Fibroblast of pulmonary artery (primary cell): ENCODE measurements at places on chromosomes 7 and 10.

GRCh38 chr7:29518616-29519015 is 45.0 kb upstream of the PRR15 start:
- DNase-seq = no peak

DNA sequence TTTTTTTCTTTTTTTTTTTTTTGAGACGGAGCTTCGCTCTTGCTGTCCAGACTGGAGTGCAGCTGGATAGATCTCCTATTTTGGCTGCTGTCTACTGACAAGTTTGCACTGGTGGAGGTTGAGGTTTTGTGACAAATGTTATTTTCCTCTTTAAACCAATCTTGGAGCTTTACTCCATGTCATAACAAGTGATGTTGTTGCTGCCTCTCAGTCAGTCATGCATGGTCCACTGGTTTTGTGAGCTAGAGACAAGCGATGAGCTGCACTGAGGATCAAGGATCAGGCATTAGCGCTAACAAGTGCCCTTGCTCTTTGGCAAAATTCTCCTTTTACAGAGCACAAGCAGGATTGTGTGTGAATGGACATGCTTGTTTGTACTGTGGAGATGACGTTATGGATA is 805 bp upstream of the WDFY4 start:
- no peak for DNase-seq

DNA sequence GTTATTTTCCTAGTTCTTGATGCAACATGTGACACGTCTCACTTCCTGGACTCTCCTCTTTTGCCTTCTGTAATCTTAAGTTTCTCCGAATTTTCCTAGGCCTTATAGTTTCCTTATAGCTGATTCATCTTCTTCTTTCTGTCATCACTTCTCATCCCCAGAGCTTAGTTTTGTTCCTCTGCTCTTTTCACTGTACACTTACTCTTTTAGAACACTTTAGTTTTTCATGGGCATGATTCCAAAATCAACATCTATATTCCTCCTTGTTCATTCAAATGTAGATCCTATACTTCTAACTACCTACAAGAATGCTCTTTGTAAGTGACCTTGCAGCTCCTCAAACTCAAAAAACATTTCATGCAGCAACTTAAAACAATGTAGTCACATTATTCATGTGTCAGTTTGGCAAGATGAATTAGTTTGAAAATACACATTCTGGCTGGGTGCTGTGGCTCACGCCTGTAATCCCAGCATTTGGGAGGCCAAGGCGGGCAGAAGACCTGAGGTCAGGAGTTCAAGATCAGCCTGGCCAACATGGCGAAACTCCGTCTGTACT is 13.1 kb upstream of the SLC26A3 start:
- DNase-seq = peak; percentile 49

DNA sequence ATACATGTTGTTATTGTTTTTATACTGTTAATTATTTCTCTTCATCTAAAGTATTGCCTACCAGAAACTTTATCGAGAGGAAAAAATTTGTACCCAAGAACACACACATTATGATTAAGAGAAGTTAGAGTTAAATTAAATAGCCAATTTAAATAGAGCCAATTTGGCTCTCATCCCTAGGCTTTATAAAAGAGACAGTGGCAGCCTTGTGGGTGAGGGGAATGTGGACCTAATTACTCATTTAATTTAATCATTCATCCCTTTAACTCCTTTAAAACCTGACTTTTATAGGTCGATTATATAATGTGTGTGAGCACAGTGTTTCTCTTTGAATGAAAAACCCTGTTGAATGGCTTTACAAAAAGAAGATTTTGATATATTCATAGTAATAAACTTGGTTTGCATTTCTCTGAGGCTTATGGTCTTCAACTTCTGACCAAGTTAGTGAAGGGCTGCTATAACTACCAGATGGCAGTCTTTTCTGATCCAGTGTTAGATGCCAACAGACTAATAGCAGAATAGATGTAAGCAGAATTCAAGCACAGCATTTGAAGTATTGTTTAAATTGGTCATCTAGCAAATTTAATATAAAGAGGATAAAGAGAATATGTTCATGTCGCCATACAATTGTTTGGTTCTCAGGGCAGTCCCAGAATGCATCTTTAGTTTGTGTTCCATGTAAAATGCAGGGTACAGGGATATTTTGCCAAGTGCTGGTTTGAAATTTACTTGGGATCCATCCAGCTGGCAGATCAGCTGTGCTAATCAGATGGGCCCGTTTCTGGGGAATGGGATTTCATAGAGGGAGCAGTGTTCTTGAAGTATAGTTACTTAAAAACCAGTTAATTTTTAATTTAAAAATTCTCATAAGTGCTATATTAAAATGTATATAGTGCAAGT is 25.3 kb downstream of the ADD3 start:
- DNase-seq = peak; percentile 48

GRCh38 chr10:86263209-86263608 is 103.4 kb downstream of the GRID1 start:
- DNase-seq = no peak

- peak; percentile 1 for DNase-seq
These were observed 630.6 kb downstream of the KCNMA1 start for GRCh38 chr10:77006836-77007511.

DNA sequence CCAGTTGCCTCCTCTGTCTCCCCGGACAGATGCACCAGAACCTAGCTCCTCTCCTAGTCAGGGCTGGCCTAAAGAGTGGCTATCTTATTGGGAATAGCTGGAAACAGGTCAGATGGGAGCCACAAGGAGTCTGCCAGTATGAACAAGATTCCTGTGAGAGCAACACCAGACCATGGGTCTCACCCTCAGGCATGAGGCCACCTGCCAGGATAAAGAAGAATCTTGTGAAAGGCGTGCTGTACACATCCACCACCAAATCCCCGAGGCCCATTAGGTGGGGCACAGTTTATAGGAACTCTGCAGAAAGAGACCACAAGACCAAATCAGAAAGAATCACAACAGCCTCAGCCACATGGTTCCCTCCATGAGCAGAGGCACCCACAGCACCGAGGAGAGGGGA is 325.9 kb downstream of the TNS3 start:
- no peak for DNase-seq

DNA sequence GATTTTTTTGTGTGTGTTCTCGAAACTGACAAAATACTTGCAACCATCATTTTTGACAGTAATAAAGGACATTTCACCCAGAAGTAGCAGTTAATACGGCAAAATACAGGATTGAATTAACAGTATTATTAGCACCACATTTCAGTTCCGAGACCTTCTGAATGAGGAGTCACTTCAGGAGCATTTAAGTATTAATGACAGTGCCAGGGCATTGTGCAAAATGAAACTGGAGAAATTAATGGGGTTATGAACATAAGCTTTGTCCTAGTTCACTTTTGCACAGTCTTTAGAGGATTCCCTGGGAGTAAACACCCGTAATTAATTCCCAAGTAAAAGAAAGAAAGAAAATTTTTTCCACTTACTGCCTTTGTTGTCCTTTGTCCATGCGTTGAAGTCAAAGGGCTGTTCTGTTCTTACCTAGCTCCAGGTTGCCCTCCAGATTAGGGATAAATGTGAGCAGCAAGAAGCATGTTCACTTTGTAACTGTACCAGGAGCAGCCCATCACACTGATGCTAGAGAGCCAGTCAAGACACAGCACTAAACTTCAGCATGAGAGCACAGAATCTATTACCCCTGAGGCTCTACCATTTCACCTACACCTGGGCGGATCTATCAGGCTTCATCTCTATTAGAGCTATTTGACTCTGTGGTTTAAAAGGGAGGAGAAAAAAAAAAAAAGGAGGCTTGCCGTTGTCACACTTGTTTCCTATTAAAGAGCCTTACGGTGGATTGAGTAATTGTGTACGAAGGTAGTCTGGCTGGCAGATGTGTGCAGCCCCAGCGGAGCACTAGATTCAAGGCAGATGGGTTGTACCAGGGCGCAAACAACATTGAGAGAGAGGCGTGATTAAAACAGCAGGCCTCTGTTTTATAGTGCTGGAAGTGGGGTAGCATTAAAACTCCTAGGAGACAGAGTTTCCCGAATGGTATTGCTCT is 297.8 kb upstream of the SEMA3A start:
- DNase-seq = no peak

GRCh38 chr7:70646536-70647248 is 485.3 kb upstream of the GALNT17 start:
- no peak for DNase-seq

DNA sequence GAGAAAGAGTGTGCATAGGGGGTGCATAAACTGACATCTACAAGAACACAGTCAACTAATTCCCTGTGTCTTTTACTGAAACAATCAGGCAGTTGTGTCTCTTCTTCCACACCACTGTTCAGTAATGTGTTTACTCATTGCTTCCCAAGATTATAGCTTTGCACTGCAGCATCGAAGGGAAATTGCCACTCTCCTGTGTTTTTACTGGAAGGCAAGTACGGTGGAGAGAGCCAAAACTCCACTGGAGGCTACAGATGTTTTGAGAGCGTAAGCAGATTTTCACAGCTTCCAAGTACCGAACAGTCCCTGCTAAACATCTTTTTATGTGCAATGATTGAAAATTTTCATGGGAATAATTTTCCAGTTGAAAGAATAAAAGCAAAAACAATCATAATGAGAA is 510.5 kb upstream of the AKR1E2 start:
- DNase-seq = peak; percentile 81

DNA sequence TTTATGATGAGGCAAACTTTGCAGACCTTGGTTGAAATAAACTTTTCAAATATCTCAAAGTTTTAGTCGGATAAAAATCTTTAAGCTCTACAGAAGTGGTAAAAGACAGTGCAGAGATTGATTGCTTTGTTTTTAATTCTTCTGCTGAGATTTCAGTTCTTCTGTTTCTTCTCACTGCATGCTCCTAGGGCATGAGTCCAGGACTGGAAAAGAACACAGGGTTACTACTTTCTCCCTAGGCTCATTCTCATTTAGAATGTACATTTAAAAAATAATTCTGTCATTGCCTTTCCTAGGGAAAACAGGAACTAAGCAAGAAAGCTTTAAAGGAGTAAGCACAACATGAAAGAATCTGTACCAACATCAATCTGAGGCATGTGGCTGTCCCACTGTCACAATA is 256.7 kb upstream of the DGKB start:
- no peak for DNase-seq

- DNase-seq = no peak
These were observed 141.6 kb upstream of the NPS start for GRCh38 chr10:127407551-127407950.

- no peak for DNase-seq
These were observed 334.8 kb upstream of the GALNT17 start for GRCh38 chr7:70797109-70797514.

GRCh38 chr10:57925045-57925444 is 342.6 kb downstream of the IPMK start:
- no peak for DNase-seq

GRCh38 chr7:69932034-69932628 is 333.9 kb downstream of the AUTS2 start:
- DNase-seq = peak; percentile 57

GRCh38 chr10:117275121-117275520 is 34.2 kb downstream of the SLC18A2 start:
- DNase-seq = no peak

- no peak for DNase-seq
These were observed 34.0 kb downstream of the DUSP5 start for GRCh38 chr10:110531687-110532086.

GRCh38 chr10:119942973-119943372 is 50.4 kb downstream of the SEC23IP start:
- DNase-seq = peak; percentile 15

- no peak for DNase-seq
These were observed 6.7 kb downstream of the LAMB1 start for GRCh38 chr7:107996072-107996882.

DNA sequence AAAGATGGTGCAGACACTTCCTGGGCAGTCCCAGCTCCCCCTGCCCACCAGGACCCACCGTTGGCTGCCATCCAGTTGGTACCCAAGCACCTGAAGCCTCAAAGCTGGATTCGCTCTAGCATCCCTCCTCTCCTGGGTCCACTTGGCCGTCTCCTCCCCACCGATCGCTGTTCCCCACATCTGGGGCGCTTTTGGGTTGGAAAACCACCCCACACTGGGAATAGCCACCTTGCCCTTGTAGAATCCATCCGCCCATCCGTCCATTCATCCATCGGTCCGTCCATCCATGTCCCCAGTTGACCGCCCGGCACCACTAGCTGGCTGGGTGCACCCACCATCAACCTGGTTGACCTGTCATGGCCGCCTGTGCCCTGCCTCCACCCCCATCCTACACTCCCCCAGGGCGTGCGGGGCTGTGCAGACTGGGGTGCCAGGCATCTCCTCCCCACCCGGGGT is 14.5 kb upstream of the LIMK1 start:
- DNase-seq = no peak

- no peak for DNase-seq
These were observed 37.2 kb upstream of the PAPSS2 start for GRCh38 chr10:87622314-87623004.

DNA sequence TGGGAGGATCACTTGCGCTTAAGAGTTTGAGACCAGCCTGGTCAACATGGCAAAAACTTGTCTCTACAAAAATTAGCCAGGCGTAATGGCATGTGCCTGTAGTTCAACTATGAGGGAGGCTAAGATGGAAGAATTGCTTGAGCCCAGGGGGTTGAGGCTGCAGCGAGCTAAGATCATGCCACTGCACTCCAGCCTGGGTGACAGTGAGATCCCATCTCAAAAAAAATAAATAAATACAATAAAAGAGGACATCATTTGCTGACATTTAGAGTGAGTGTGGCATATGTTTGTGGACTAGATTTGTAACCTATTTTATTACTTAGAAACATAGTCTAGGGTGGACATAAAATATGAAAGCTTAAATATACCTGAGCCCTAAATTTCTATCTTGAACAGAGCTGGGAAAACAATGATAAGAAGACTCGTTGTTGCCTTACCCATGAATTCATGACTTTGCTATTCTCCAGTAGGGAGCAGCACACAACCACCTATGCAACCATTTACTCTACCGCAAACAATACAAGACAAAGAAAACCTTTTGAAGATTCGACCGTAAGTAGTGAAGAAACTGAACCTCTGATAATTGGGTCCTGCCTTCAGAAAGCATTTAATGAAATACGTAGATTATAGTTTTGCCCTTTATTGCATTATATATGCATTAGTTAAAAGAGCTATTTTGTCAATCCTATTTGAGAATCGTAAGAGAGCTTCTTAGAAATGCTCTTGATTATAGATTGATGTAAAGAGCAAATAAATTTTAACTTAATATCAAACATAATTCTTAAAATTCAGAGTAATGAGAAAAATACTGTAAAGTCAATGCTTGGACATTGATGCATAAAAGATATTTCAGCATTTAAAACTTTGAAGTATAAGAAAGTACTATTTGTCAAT is 83.5 kb downstream of the GNAT3 start:
- DNase-seq = peak; percentile 84

- peak; percentile 48 for DNase-seq
These were observed 129.2 kb downstream of the BBS9 start for GRCh38 chr7:33258491-33258951.

- no peak for DNase-seq
These were observed 82.8 kb upstream of the COL13A1 start for GRCh38 chr10:69718951-69719350.

GRCh38 chr10:91354166-91355075 is 55.7 kb upstream of the HECTD2 start:
- no peak for DNase-seq

GRCh38 chr10:86321568-86321967 is 45.0 kb downstream of the GRID1 start:
- no peak for DNase-seq

- no peak for DNase-seq
These were observed 125.3 kb downstream of the DYNC1I1 start for GRCh38 chr7:95897557-95898251.

GRCh38 chr10:77575271-77576006 is 62.2 kb downstream of the KCNMA1 start:
- DNase-seq = no peak
